GM04504 (cell line): ENCODE measurements at places on chromosomes 2 and 18.

DNA sequence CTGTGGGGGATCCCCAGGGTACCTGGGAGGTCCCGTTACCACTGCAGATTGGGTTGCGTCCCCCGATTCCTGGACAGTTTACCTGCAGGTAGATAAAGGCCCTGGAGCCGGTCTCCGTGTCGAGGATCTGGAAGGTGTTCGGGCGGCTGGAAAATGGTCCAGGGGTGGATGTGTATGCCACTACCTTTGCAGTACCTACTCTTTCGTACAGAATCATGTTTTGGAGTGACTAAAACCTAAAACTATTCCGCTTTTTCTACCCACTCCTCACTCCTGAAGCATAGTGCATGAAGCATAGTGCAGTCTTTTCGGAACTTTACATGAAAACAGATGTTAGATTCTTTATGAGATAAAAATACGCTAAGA is 418 bp downstream of the WDR75 start:
- no peak for DNase-seq

DNA sequence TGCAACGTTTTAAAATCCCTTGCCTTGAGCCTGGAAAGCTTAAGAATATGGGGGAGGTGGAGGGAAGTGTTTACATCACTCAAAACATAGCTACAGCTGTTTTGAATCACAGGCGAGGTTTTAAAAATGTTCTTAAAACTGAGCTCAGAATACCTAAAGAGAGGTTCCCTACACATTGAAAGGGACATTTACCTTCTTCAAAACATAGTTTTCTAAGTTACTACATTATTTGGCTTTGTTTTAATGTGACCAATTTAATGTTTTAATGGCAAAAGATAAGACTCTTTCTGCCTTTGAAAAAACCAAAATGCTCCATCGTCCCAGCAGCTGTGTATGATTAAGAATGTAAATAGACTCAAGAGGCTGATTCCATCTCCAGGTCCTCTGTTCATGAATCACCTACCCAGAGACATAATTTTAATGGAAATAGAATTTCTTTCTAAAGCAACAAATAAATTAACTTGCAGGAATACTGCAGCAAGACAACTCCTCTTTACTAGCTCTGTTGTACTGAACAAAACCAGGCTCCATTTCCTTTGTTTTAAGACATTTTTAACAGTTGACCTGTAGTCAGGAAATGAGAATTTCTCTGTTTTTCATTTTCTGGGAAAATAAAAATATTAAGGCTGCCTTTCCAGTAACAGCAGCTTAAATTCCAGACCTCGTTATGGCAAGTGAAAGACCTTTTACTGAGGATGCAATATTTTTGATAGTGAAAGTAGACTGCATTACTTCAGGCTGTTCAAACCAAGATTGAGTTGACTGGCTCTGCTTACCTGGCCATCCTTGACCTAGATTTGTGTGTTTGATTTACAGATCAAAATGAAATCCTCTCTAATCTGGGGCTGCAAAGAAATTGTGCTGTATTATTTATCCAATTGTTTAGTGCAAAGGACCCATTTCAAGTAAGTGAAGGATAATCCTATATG is 33.7 kb upstream of the WDR75 start:
- peak; percentile 58 for DNase-seq

DNA sequence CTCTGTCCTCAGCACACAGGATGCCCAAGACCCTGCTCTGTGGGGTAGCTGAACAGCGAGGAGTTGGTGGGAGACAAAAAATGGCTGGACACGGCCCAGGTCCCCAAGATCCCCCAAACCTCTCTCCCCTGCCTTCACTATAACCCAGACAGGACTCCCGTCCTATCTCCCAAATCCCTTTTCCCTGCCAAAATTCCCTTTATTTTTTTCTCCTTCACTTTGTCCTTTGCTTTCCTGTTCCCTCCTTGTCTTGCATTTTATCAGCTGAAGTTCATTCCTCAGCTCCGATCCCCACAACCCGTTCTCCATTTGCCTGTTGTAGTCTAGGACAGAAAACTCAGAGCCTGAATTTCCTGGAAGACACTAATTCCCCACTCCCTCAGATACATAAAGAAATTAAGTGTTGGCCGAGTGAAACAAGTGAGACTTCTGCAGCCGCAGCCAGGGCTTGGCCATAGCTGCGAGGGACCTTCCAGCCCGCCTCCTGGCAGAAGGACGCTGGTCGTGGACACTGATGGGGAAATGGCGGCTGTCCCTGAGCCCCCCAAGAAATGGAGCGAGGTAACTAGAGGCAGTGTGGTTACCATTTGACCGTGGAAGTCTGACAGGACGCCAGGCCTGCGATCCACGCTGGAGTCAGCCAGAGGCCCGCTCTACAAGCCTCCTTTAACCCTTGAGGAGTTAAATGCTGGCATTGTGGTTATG is 173.6 kb downstream of the BCL2 start:
- DNase-seq = no peak

DNA sequence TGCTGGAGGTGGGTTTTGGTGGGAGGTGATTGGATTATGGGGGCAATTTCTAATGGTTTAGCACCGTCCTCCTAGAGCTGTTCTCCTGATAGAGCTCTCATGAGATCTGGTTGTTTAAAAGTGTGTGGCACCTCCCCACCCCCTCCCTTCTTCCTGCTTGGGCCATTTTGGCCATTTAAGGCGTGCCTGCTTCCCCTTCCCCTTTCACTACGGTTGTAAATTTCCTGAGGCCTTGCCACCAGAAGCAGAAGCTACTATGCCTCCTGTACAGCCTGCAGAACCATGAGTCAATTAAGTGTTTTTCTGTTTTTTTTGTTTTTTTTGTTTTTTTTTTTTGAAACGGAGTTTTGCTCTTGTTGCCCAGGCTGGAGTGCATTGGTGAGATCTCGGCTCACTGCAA is 335.7 kb upstream of the HS6ST1 start:
- no peak for DNase-seq

- no peak for DNase-seq
These were observed 1.6 kb upstream of the SFTPB start for GRCh38 chr2:85669549-85669948.

- DNase-seq = no peak
These were observed 289.7 kb downstream of the TRIB2 start for GRCh38 chr2:13006426-13006825.
